ENCODE measurements at places on chromosomes 13 and 19.

GRCh38 chr13:102470283-102470917 is 68.6 kb upstream of the FGF14 start:
- H3K36me3 ChIP-seq: no peaks in the 10 kb centered on the region
- H3K27me3 ChIP-seq: no peaks in the 10 kb centered on the region
- H3K4me3 ChIP-seq: no peak overlapping the region
- H3K4me1 ChIP-seq: no peaks in the 10 kb centered on the region
- no peak overlapping the region for H3K27ac ChIP-seq

DNA sequence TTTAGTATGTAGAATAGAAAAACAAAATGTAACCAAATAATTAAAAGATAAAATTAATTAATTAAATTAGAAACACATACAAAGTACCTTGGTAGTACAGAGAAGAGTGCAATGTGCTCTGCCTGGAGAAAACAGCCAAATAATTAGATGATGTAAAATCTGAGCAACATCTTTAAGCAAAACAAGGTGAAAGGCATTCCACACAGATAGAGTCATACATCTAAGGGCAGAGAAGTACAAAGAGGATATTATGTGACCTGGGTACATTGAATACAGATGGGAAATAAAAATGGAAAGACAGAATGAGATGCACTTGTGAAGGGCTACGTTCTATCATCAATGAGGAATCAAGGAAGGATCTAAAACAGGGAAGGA is 25.2 kb upstream of the FNDC3A start:
- no peak overlapping the region for H3K4me3 ChIP-seq
- no peaks in the 10 kb centered on the region for H3K36me3 ChIP-seq
- DNase-seq: no peak
- H3K4me1 ChIP-seq: peaks cover 46% of the 10 kb centered on the region
- peaks cover 4% of the 10 kb centered on the region for H3K27me3 ChIP-seq
- H3K27ac ChIP-seq: no peak overlapping the region

DNA sequence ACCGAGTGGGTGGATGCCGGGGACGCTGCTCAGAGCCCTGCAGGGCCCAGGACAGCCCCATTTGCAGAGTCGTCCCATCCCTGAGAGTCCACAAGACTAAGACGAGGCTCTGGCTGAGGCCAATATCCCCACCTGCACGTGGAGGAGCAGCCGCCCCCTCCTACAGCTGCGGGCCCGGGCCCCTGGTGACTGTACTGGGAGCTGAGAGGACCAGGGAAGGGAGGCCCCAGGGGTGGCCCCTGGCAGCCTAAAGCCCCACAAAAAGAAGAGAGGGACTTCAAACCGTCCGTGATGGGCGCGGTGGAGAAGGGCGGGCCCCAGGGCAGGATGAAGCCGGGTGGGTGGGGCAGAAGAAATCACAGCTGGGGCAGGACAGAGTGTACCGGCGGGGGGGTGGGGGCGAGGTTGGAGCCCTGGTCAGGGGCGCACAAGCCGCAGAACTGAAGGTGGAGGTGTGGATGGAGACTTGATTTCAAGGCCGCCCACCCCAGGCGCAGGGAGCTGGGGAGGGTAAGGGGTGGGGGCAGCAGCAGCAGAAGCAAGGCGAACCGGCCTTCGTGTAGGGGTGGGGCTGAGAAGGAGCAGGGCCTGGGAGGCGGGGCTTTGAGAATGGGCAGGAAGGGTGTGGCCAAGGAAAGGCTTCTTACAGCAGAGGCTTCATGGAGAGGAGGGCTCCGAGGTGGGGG is 12.9 kb downstream of the CFD start:
- H3K27ac ChIP-seq: peak overlapping the region; percentile 57
- peak; percentile 65 for DNase-seq
- no peak overlapping the region for H3K4me3 ChIP-seq
- H3K36me3 ChIP-seq: peaks cover 38% of the 10 kb centered on the region

DNA sequence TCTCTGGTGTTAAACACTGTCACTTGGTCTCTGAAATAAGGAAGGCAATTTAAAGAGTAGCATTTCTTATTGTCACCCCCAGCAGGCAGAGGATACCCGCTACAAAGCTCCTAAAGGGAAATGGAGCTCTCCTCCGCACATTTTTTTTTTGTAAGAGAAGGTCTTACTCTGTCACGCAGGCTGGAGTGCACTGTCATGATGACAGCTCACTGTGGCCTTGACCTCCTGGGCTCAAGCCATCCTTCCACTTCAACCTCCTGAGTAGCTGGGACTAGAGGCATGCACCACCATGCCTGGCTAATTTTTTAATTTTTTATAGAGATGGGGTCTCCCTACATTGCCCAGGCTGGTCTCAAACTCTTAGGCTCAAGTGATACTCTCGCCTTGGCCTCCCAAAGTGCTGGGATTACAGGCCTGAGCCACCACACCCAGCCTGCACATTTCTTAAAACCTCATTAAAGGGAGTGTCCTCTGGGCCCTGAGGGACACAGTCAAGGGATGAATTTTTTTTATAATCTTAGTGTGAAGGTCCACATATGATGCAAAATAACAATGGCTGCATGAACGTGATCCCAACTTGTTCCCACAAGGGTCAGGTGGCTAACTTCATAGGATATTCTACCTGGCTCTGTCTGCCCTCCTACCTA is 32.1 kb downstream of the SLC25A30 start:
- H3K27ac ChIP-seq: no peak overlapping the region
- no peaks in the 10 kb centered on the region for H3K27me3 ChIP-seq
- peaks cover 67% of the 10 kb centered on the region for H3K36me3 ChIP-seq
- no peak for DNase-seq
- H3K4me3 ChIP-seq: no peak overlapping the region
- H3K4me1 ChIP-seq: no peaks in the 10 kb centered on the region

DNA sequence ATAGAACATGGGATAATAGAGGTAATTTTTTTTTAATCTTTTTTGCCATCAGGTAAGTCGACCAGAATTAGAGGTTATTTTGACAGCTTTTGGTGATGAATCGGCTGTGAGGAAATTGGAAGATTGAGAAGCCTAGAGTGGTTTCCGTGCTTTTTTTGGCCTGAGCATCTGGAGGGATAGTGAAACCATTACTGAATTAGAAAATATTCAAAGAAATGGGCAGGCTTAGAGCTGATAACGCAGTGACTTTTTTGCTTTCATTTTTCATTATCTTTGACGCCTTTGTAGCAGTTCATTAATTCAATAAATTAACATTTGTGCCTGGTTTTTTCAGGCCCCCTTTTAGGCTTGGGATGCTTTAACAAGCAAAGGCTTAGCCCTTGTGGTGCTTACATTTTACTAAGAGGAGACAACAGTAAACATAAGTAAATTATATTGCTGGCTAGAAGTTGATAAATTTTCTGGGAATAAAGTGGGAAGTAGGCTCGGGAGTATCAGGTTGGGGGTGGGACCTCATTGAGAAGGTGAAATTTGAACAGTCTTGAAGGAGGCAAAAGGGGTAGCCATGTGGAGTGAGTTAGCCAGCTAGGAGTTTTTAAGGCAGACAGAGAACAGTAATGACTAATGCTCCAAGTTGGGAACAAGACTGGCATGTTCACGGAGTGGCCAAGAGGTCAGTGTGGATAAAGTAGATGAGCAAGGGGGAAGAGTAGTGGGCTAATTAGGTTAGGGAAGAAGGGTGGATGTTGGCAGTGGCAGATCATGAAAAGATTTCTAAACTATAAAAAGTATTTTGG is 36.5 kb downstream of the GTF2F2 start:
- H3K36me3 ChIP-seq: peaks cover 64% of the 10 kb centered on the region
- no peaks in the 10 kb centered on the region for H3K27me3 ChIP-seq
- no peak for DNase-seq
- peak overlapping the region; percentile 36 for H3K27ac ChIP-seq
- H3K4me3 ChIP-seq: no peak overlapping the region
- H3K4me1 ChIP-seq: no peaks in the 10 kb centered on the region

GRCh38 chr13:20968745-20969144 is 66.2 kb upstream of the XPO4 start:
- H3K27me3 ChIP-seq: no peaks in the 10 kb centered on the region
- H3K36me3 ChIP-seq: peaks cover 4% of the 10 kb centered on the region
- H3K27ac ChIP-seq: no peak overlapping the region
- H3K4me3 ChIP-seq: no peak overlapping the region
- DNase-seq: no peak
- H3K4me1 ChIP-seq: no peaks in the 10 kb centered on the region

DNA sequence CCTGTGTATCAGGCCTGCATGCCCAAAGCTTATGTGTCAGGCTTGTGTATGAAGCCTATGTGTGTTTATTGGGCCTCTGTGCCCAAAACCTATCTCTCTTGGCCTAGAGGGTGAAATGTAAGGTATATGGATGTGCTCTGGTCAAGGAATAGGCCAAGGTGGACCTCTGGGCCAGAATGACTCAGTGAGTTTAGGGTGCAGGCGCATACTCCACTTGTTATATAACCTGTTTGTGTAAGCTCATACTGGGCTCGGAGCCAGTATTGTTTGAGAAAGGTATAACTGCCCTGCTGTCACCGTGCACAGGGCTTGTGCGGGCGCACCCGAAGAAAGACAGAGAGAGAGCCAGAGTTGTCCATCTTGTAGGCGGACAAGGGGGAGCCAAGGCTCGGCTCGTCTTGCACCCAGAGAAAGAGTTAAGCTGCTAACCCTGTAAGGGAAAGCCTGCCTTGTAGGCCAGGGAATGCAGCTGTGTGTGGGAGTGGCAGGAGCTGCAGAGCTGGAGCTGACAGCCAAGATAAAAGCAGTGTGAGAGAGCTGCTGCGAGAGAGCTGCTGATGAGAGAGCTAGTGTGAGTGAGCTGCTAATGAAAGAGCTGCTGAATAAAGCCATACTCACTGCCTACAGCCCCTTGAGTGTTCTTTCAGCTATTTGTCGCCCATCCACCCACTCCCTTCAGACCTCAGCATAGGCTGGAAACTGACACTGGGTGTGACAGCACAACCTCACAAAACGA is 43.4 kb upstream of the N4BP2L1 start:
- H3K27ac ChIP-seq: peak overlapping the region; percentile 81
- no peaks in the 10 kb centered on the region for H3K27me3 ChIP-seq
- H3K4me1 ChIP-seq: peaks cover 10% of the 10 kb centered on the region
- H3K36me3 ChIP-seq: no peaks in the 10 kb centered on the region

- H3K4me3 ChIP-seq: peak overlapping the region; percentile 78
- H3K27ac ChIP-seq: no peak overlapping the region
- H3K4me1 ChIP-seq: peaks cover 12% of the 10 kb centered on the region
- peaks cover 76% of the 10 kb centered on the region for H3K27me3 ChIP-seq
- H3K36me3 ChIP-seq: no peaks in the 10 kb centered on the region
These were observed 5.7 kb downstream of the JAK3 start for GRCh38 chr19:17841810-17842662.

DNA sequence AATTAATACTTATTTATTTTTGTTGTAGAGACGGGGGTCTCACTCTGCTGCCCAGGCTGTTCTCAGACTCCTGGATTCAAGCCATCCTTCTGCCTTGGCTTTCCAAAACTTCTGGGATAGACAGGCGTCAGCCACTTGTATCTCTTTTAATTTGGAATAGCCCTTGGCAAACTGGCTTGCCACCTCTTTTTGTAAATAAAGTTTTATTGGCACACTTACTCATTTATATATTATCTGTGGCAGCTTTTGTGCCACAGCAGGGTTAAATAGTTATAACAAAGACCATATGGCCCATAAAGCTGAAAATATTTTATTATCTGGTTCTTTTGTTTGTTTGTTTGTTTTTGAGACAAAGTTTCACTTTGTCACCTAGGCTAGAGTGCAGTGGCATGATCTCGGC is 30.5 kb downstream of the BBC3 start:
- peaks cover 5% of the 10 kb centered on the region for H3K27me3 ChIP-seq
- no peak overlapping the region for H3K27ac ChIP-seq
- H3K4me3 ChIP-seq: no peak overlapping the region
- peaks cover 55% of the 10 kb centered on the region for H3K36me3 ChIP-seq

GRCh38 chr13:110529522-110530311 is 31.8 kb downstream of the RAB20 start:
- H3K4me3 ChIP-seq: no peak overlapping the region
- peaks cover 53% of the 10 kb centered on the region for H3K4me1 ChIP-seq
- H3K27ac ChIP-seq: peak overlapping the region; percentile 64
- no peak for DNase-seq
- peaks cover 9% of the 10 kb centered on the region for H3K27me3 ChIP-seq

GRCh38 chr13:46507981-46508380 is 45.0 kb upstream of the LRCH1 start:
- no peaks in the 10 kb centered on the region for H3K36me3 ChIP-seq
- H3K27ac ChIP-seq: no peak overlapping the region
- no peaks in the 10 kb centered on the region for H3K4me1 ChIP-seq

GRCh38 chr19:7787141-7787540 is 24.1 kb downstream of the CLEC4M start:
- H3K36me3 ChIP-seq: no peaks in the 10 kb centered on the region
- peak overlapping the region; percentile 67 for H3K4me3 ChIP-seq
- no peak overlapping the region for H3K27ac ChIP-seq
- DNase-seq: no peak

- H3K4me3 ChIP-seq: no peak overlapping the region
- H3K36me3 ChIP-seq: peaks cover 23% of the 10 kb centered on the region
- no peaks in the 10 kb centered on the region for H3K4me1 ChIP-seq
- H3K27ac ChIP-seq: no peak overlapping the region
- H3K27me3 ChIP-seq: peaks cover 5% of the 10 kb centered on the region
These were observed 277.1 kb downstream of the KLF12 start for GRCh38 chr13:73857106-73857505.

- peaks cover 10% of the 10 kb centered on the region for H3K27me3 ChIP-seq
- no peak overlapping the region for H3K27ac ChIP-seq
- H3K36me3 ChIP-seq: peaks cover 100% of the 10 kb centered on the region
- no peak for DNase-seq
These were observed 9.6 kb downstream of the ZNF426 start for GRCh38 chr19:9528757-9529336.

DNA sequence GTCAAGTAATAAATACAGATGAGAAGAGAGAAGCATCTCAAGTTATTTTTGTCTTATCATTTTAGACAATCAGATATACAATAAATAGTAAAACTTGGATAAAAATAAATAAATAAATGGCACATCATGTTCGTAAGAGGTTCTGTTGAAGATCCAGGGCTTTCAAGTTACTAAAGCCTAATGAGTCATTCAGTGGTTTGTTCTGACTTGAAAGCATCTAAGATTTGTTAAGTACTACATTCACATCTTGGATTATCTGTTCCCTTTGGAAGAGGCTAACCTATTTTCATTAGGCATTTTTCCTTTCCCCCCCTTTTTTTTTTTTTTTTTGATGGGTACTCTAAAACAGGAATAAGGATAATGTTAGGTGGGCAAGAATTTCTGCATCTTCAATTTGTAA is 429.3 kb downstream of the PCDH20 start:
- no peaks in the 10 kb centered on the region for H3K36me3 ChIP-seq
- no peak for DNase-seq
- H3K4me1 ChIP-seq: no peaks in the 10 kb centered on the region
- no peak overlapping the region for H3K4me3 ChIP-seq
- no peaks in the 10 kb centered on the region for H3K27me3 ChIP-seq

DNA sequence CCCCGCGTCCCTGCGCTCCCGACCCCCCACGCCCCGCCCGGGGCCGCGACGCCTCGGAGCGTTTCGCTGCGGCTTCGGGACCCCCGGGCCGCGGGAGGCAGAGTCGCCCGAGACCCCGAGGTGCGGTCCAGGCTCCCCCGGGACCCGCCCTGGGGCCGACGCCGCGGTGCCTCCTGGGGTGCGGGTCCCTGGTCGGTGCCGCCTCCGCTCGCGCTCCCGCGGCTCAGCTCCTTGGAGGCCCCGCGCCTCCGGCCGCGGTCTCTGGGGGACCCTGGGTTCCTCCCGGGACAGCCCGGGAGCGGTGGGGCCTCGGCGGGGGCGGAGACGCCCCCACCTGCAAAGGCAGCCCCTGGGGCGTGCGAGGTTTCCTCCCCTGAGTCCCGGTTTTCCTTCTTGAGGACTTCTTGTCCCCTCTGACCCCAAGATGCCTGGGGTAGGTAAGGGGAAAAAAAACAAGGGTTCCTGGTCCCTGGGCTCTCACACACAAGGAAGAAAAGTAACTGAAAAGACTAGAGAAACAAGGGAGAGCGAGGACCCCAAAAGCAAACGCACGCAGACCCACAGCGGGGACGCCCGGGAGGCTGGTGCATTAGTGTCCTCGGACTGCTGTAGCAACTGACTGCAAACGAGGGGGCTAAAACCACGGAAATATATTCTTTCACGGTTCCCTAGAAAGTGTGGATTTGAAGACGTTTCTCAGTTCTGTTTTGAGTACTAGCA is 740 bp downstream of the ZNF555 start:
- H3K27me3 ChIP-seq: peaks cover 10% of the 10 kb centered on the region
- peaks cover 8% of the 10 kb centered on the region for H3K4me1 ChIP-seq
- DNase-seq: no peak
- H3K36me3 ChIP-seq: peaks cover 81% of the 10 kb centered on the region
